ENCODE measurements at places on chromosomes 11 and 22. TPM values are rescaled to one million over a fixed set of nuclear protein-coding genes. Genes with fewer than 3 reads are reported as not detected.

MOGAT2 gene
- not detected for total RNA-seq

PRODH gene
- 0.78 TPM for total RNA-seq

CDC42BPG gene
- 1.0 TPM for total RNA-seq

MS4A14 gene
- not detected for total RNA-seq

ZP1 gene
- total RNA-seq: 0.25 TPM

ATP5MG gene
- 203 TPM for total RNA-seq

MRPL17 gene
- total RNA-seq: 79.3 TPM

CECR2 gene
- 0.06 TPM for total RNA-seq

MAJIN gene
- not detected for total RNA-seq

POU2AF1 gene
- 0.31 TPM for total RNA-seq

APOBEC3B gene
- total RNA-seq: 29.2 TPM

RCOR2 gene
- 0.91 TPM for total RNA-seq

SLC15A3 gene
- not detected for total RNA-seq

RELA gene
- total RNA-seq: 58.7 TPM

DEPDC7 gene
- total RNA-seq: 7.0 TPM

LRRC74B gene
- total RNA-seq: not detected

C11orf97 gene
- total RNA-seq: not detected

RASSF10 gene
- 0.75 TPM for total RNA-seq

RAC2 gene
- 0.20 TPM for total RNA-seq

ROBO3 gene
- total RNA-seq: 2.6 TPM

ZBTB16 gene
- total RNA-seq: 1.6 TPM

SCGB1A1 gene
- 0.32 TPM for total RNA-seq

CD3E gene
- total RNA-seq: not detected

Measured in A549 treated with dexamethasone at 1 μM for 4 hours (cell line).